Activated T-cell treated with anti-CD3 and anti-CD28 coated beads, Interleukin-2, amount 50 U/mL, for 72 hours (primary cell): ENCODE measurements at places on chromosomes 4 and X. TPM values are rescaled to one million over a fixed set of nuclear protein-coding genes. Genes with fewer than 3 reads are reported as not detected.

Gene TMSB15A
- 0.63 TPM for total RNA-seq

Gene KLF3
- 7.4 TPM for total RNA-seq

Gene NUDT10
- total RNA-seq, result 2.1 TPM

Gene SETD7
- 20.8 TPM for total RNA-seq

Gene SLC6A14
- total RNA-seq, result not detected

Gene NPNT
- 0.51 TPM for total RNA-seq

Gene DDX53
- not detected for total RNA-seq

Gene FRAS1
- total RNA-seq, result 0.10 TPM

Gene VCX2
- not detected for total RNA-seq

Gene FRMPD4
- total RNA-seq, result not detected

Gene TRAPPC11
- total RNA-seq, result 33.2 TPM

Gene ALAS2
- not detected for total RNA-seq

Gene CITED1
- total RNA-seq, result 0.38 TPM

Gene TCEAL7
- total RNA-seq, result not detected

Gene USP53
- 11.3 TPM for total RNA-seq

Gene TEX13D
- not detected for total RNA-seq

Gene SHROOM4
- total RNA-seq, result not detected

Gene SCARB2
- 8.1 TPM for total RNA-seq

Gene MFAP3L
- 1.2 TPM for total RNA-seq

Gene MAGEA1
- not detected for total RNA-seq

Gene ARHGAP36
- not detected for total RNA-seq

Gene TMEM156
- total RNA-seq, result 56.8 TPM

Gene MPC1L
- total RNA-seq, result not detected

Gene NLRP2B
- total RNA-seq, result not detected

Gene PRICKLE3
- total RNA-seq, result 17.6 TPM

Gene DCAF12L2
- not detected for total RNA-seq

Gene PPP1R2C
- 0.38 TPM for total RNA-seq

Gene SOWAHD
- total RNA-seq, result 0.46 TPM

Gene CPZ
- total RNA-seq, result not detected
